ENCODE measurements at places on chromosomes 6 and 20.

DNA sequence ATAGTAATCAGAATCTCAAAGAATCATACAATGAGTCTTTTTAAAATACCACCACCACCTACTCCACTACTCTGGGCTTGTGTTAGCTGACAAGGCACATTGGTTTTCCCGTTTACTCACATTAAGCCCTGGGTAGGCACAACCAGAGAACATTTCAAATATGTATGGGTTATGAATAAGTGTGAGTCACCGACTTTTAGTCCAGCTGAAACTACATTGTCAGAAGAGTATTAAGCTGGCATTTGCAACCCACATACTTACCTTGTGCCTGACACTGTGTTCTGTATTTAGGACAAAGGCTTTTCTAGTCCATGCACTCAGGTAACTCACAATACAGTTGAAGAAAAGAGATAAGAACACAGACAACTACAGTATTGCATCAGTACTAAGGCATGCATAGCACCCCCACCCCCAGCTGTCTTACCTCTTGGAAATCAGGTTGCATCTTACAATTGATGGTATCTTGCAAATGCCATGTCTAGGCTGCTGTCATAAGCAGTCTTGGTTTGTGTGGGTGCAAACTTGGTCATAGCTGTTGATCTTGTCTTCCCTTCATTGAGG is 40.3 kb upstream of the AHI1 start:
- no peak for DNase-seq

GRCh38 chr6:88840796-88841539 is 122.5 kb downstream of the RNGTT start:
- no peak for DNase-seq

GRCh38 chr20:6680441-6680840 is 87.0 kb upstream of the BMP2 start:
- DNase-seq: no peak

- no peak for DNase-seq
Observed at GRCh38 chr6:158322724-158323560, 10.7 kb downstream of the TULP4 start.

DNA sequence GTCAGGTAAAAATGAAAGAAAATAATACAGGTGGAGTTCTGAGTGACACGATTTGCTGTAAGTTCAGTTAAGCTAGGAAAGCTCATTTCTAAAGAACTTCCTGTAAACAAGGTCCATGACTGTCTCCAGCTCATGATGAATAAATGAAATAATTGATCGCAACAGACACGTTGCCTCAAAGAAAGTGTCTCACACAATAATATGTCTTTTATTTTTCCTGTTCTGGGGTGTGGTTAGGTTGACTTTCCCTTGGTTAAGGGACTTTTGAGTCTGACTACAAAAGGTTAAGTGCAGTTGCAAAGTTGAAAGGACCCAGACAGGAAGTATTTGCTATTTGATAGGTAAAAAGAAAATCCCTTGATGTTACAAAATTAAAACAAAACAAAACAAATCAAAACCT is 304.2 kb upstream of the PRDM1 start:
- DNase-seq: no peak

DNA sequence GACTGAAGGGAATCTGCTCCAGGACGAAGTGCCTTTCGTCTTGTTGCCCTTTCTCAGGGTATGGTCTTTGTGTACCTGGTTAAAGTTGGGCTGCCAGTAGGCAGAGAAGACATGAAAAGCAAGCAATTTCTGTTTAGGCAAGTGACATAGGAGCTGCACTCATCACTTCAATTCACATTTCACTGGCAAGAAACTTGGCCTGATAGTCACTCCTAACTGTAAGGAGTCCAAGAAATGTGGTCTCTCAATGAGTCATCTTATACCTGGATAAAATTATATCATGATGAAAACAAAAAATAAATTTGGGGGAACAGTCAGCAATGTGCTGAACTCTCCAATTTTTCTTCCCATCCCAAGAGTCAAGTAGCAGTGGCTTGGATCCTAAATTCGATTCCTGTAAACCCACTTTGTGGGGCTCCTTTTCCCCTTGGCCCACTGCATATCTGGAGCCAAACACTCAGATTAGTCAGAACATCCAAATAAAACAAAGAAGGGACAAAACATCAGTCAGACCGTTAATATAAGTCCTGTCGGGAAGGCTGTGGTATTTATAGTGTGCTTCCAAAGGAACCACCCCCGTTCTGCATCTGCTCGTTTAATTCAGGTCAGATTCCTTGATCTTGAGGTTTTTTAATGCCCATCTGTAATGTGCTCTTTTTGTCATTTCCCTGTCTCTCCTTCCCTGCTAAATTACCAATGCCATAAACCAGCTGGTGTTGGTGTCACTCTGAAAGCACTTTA is 5.0 kb upstream of the GABRR1 start:
- DNase-seq: no peak

- DNase-seq: no peak
Observed at GRCh38 chr6:89375427-89376267, 23.1 kb upstream of the UBE2J1 start.

DNA sequence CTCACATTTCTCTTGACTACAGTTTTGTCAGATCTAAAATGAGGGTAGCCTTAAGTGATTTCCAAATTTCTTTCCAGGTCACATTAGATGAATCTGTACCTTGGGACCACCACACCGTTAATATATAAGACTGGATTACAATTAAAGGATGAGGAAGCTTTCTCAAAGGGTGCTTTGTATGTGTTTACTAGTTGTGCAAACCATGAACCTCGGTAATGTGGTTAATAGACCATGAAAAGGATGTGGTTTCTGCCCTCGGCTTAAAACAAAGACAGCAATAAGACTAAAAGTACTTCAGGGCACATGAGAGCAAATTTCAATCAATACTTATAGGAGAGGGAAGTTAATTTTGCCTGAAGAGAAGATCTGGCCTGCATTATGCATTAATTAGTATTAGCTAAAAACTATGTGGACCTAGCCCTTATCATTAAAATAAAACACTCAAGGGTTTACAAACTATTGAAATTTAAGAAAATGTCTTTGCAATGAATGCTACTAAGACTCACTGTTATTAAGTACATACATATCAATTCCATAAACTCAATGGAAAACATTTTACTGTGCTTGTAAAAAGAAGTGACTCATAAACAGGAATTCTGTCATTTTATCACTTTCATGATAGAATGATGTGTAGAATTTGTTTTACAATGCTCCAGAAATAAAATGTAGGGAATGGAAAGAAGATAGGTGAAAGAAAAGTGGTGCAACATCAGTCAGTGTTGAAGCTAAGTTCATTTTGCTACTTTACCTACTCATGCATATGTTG is 936 bp upstream of the TMX4 start:
- no peak for DNase-seq

DNA sequence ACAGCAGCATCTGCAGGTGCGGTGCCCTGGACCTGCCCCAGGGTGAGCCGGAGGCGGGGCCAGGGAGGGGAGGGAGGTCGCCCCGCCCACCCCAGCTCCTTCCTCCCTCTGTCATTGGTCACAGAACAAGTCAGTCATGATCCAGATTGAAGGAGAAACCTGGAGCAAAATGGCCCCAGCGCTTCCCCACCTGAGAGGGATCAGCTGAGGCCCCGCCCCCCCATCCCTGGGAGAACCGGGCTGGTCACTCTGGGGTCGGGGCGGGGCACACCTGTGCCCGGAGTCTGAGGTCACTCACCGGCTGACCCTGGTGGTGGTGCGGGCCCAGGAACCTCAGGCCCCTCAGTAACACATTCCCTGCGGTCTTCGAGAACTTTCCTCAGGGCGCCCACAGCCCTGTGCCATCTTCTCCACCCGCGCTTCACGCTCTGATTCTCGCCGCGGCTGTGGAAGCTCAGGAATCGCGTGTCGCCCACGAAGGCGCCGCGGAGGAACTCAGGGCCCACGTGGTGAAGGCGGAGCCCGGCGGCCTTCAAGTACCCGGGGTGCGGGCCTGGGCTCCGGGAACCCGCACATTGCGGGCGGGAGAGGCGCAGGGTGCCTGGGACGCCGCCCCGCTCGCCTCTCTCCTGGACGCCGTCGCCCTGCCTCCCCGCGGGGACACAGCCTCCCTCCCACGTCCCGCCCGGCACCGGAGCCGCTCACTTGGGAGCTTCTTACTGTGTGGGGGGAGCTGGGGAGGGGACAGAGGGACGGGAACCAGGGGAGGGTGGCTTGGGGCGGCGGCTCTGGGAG is 36.4 kb upstream of the HLA-C start:
- DNase-seq: no peak

DNA sequence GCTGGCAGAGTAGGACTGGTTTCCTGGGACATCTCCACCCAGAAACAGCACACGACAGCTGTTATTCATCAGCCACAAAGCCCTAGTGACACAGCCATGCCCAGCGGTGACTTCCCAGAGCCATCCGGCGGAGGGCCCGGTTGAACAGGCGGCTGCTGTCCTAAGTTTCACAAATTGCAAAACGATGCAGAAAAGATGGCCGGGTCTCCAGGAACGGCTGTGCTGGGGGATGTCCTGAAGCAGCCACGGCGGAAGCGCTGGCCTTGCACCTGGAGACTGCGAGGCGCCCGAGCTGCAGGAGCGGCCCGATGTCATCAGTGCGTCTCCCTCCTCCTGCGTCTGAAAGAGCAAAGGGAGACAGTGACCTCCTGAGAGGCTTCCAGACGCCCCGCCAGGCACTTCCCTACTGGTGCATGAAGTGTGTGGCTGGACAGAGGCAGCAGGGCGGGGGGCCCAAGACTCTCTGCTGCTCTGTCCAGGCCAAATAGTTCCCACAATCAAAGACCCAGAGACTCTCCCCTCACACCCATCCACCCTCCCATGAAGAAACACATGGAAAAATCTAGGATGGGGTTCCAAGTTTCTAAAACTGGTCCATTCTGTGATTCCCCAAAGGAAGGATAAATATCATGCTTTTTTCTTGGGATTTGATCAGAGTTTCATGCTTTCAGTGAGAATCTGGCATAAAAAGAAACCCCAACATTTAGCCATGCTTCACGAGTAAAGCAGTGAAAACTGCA is 44.0 kb downstream of the SSR1 start:
- no peak for DNase-seq

GRCh38 chr6:158536891-158537798 is 22.7 kb upstream of the TMEM181 start:
- DNase-seq: no peak

DNA sequence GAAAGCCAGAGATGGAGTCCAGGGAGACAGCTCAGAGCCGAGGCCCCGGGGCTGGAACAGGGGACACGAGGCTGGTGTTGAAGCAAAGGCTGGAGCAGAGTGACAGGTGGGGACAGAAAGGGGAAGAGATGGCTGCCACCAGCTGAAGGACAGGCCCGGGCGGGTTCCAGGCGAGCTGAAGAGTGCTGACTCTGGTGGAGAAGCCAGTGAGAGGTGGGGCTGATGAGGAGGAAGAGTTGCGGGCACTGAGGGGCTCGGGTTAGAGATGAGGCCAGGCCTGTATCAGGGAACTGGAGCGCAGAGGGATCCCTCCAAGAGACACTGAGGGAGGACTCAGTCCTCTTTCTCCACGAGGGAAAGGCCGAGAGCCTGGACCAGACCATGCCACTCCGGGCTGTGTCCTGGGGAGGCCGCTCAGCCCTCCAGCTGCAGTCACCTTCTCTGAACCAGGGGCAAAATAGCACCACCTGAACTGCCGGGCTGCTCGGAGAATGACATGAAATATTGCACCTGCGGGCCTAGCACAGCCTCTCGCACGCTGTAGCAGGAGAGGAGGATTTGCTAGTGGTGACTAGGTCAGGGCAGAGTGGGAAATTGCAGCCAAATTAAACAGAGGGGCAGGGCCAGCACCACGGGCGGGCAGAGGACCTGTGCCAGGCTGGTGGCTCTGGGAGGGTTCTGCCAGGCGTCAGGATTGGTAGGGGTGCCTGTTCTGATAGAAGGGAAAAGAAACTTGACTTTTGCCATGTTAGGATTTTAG is 175.9 kb downstream of the ZDHHC14 start:
- DNase-seq: no peak

GRCh38 chr6:24646771-24647170 is 780 bp upstream of the KIAA0319 start:
- no peak for DNase-seq

DNA sequence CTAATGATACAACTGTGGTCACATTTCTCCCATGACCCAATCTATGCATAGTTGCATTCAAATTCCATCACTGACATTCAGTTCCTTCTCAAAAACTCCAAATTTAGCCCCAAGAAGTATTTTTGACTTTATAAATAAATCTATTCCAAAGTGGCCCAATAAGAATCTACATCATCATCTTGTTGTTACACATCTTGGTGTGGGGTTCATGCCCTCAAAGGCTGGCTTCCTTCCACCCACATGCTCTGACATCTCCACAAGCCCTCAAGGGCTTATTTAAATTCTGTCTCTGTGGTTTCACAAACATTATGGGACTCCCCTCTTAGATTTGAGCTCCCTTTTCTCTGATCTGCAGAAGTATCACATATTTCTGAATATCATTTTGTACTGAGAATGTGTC is 585.3 kb upstream of the BTBD3 start:
- no peak for DNase-seq

- no peak for DNase-seq
Observed at GRCh38 chr6:3779574-3779849, 28.0 kb upstream of the PXDC1 start.

GRCh38 chr6:132568611-132569010 is 1.5 kb upstream of the TAAR6 start:
- DNase-seq: no peak

DNA sequence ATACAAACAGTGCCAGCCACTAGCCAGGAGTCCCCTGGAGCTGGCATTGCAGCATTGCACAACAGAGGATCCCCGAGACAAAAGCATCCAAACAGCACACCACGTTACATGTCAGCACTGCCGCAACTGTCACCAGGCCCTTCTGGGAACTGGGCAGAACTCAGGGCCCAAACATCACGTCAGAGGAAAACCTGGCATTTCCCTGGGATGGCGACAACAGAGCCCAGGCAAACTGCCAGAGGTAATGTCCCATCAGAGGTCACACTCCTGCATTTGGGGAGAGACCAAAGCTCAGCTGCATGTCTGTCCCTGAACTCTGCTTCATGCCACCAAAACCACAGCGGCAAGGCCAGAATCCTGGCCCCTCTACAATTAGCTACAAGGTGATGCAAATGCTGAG is 36.3 kb downstream of the PPP1R3G start:
- DNase-seq: no peak

GRCh38 chr6:167291623-167292300 is 647 bp downstream of the UNC93A start:
- DNase-seq: no peak

GRCh38 chr6:21201187-21201586 is 392.4 kb upstream of the SOX4 start:
- no peak for DNase-seq

DNA sequence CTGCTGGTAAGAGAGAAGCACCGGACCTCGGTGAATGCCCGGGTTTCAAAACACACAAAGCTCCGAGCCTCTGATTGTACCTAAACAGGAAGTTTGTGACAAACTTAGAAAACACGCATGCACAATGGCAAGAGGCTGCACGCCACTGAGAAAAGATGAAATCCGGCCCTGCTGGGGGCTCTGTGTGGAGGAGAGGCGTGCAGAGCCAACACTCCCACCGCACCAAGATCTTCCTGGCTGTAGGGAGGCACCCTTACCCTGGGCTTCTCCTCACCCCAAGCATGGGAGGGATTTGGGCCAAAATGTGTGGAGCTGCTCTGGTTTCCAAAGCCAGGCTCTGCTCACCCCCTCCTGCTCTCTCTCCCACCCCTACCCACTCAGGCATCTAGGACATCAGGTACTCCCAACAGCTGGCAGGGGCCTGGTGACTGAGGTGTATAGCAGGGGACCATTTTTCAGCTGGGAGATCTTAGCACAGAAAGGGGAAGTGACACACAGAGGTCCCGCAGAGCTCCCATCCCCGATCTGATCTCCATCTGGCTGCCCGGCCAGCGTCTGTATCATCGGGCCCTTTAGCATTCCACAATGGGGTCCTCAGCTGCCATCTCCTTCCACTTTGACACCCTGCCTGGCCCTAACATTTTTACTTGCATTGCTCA is 84.2 kb downstream of the TRERF1 start:
- no peak for DNase-seq
